Peyer's patch (tissue), 4 donors: ENCODE measurements at places on chromosomes 5 and 9. TPM values are rescaled to one million over a fixed set of nuclear protein-coding genes. Genes with fewer than 3 reads are reported as not detected.

RANBP17 gene
- total RNA-seq: 20.8 TPM

ANKRD20A1 gene
- total RNA-seq: 3.5 TPM

ANGPTL2 gene
- 11.1 TPM for total RNA-seq

CAMK2A gene
- total RNA-seq: 1.2 TPM

ARID3C gene
- not detected for total RNA-seq

NDUFA8 gene
- total RNA-seq: 25.6 TPM

ZNF300 gene
- total RNA-seq: 6.3 TPM

DNA sequence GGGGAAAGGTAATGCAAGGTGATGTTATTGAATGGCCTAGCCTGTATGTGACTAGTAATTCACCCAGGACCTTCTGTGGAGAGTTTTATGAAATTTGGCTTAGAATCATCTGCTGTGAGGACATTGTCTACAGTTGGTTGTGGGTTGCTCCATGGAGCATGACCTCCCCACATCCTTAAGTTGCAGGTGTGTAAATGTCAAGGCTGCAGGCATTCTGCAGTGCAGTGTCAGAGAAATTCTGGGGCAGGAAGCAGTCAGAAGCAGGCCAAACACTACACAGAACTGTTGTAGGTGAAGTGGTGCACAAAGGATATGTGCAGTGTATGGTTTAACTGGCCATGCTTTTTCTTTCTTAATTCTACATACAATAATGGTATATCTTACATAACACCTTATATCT lies 588.3 kb downstream of the EBF1 start:
- DNase-seq: no peak

DNA sequence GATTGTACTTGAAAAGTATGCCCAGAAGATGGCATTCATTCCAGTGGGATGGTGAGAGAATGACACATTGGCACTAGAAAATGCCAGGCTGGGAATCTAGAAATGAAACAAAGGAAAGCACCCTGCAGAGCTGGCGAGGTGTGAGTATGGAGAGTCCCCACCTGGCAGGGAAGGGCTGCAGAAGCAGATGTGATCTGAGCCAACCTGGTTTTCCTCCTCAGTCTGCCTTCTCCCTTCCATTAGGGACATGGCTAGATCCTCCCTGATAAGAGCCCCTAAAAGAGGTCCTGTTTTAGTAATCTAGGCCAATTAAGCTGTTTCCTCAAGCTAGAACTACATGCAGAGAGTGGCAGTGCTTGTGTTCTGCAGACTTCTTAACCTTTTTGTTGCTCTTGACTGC lies 24.7 kb upstream of the TNFSF15 start:
- no peak for DNase-seq

DNA sequence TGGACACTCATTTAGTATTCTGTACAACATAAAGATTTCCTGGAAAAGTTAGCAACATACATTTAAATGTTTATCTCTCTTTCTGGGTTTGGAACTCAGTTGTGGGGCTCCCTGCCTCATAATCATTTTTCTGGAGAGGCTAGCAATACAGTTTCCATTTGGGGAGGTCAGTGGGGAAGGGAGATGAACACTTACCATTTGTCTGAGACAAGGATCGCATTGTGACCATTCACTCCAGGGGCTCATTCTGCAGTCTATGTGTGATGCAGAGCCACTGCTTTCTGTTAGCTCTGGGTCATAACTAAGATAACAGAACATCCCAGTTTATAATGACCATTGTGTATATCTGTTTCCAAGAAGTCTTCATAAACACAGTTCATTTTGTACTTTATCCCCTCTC lies 22.4 kb downstream of the C9 start:
- no peak for DNase-seq

DNA sequence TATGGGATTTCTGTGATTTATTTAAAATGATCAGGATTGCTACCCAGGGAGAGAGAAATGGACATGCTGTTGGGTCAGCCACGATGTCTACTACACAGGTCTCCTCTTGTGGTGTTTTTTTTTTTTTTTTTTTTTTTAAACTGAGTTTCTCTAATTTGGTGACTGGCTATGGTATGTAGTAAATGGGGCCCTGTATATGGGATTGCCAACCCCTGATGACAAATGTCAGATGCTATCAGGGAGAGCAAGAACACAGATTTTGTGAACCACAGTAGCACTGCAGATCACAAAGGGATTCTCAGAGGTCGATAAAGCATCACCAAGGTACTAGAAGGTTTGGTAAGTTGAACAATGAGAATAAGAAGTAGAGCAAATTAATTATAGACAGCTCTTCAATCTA lies 16.5 kb upstream of the TNFAIP8 start:
- no peak for DNase-seq

DNA sequence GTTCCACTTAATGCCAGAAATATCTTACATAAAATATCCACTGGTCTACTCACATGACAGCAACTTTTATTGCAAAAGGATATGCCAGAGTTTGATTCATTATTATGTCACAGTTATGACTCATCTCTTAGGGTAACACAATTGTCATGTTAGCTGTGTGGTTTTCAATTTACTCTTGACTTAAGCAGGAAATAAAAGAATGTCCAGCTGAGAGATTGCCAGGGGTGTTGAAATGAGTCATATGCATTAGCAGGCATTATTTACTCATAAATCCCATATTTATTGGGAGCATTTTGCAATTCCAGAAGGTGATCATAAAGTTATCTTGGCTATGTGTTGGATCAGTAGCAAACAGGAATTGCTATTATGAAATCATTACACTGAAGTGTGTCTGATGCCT lies 1164.6 kb upstream of the CDH18 start:
- no peak for DNase-seq

DNA sequence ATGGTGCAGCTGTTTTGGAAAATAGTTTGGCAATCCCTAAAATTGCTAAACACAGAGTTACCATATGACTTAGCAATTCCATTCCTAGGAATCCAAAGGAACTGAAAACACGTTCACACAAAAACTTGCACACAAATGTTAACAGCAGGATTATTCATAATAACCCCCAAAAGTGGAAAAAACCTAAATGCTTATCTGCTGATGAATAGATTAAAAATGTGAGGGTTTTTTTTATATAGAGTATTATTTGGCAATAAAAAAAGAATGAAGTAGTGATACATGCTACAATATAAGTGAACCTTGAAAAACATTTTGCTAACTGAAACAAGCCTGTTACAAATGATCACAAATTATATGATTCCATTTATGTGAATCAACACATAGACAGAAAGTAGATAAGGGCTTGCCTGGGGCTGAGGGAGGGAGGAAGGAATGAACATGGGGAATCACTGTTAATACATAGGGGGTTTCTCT lies 45.1 kb upstream of the TRIO start:
- no peak for DNase-seq

DNA sequence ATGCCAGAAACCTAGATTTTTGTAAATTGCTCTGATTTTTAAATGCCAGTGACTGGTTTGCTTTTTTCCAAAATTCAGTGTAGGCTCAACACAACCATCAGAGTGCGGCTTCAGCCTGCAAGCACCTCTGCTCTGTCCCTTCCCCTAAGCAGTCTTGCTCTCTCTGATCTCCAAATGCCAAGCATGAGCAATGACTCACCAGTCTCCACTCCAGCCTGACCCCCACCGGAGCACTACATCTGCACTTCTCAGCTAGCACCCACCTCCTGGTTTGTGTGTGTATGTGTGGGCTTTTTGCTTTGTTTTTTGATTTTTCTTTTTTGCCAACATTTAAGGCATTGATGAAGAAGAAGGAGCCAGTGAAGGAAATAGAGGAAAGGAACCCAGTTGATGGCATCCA lies 61.4 kb upstream of the ADRA1B start:
- DNase-seq: no peak

GRCh38 chr9:79134654-79135053 lies 437.1 kb upstream of the TLE4 start:
- no peak for DNase-seq

DNA sequence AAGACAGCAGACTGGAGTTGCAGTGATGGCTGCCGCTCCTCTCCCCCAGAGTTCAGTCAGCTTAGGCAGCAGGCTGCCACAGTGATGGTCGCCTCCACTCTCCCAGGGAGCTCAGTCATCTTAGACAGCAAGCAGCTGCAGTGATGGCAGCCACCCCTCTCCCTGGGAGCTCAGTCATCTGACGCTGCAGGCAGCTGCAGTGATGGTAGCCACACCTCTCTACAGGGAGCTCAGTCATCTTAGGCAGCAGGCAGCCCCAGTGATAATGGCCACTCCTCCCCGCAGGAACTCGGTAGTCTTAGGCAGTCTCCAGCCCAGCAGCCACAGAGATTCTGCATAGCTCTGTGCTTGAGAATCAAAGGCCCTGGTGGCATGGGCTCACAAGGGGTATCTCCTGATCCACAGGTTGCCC lies 582.7 kb downstream of the DTWD2 start:
- no peak for DNase-seq
